ENCODE measurements at places on chromosomes 6 and 20.

DNA sequence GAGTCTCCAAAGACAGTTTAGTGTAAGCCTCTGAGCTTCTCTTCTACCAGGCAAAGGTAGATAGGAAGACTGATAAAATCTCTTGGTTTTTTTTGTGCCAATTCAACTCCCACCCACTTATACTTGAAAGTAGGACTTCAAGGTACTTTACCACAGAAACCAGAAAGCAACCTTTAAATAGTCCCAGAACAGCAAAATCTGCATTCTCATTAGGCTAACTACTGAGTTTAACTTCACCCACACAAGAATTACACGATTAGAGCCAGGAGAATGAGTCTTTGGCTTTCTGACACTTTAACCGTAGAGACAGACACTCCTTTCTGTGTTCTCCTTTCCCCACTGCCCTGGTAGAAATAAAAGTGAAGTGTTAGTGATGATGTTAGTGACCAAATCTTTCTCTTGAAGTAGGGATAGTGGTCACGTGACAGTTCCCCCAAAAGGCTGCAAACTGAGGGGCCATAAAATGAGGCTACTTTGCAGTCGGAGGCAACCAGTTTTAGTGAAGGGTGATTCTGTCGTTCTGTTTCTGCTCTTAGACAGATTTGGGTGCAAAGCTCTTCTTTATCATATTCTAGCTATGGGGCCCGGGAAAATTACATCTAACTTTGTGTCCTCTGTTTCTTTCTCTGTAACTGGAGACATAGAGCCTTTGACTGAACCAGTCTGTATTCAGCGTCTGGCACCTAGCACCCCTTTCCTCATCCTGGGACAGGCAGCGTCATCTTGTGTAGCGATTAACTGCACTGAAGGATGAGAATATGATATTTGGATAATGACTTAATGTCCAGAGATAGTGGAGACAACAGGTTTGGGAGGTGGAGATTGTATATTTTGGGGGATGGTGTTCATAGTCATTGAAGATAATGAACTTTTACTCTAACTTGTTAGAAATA lies 206.4 kb upstream of the CITED2 start:
- no peak for DNase-seq

- DNase-seq: no peak
Measured at GRCh38 chr20:43949741-43950618, 35.3 kb downstream of the TOX2 start.

DNA sequence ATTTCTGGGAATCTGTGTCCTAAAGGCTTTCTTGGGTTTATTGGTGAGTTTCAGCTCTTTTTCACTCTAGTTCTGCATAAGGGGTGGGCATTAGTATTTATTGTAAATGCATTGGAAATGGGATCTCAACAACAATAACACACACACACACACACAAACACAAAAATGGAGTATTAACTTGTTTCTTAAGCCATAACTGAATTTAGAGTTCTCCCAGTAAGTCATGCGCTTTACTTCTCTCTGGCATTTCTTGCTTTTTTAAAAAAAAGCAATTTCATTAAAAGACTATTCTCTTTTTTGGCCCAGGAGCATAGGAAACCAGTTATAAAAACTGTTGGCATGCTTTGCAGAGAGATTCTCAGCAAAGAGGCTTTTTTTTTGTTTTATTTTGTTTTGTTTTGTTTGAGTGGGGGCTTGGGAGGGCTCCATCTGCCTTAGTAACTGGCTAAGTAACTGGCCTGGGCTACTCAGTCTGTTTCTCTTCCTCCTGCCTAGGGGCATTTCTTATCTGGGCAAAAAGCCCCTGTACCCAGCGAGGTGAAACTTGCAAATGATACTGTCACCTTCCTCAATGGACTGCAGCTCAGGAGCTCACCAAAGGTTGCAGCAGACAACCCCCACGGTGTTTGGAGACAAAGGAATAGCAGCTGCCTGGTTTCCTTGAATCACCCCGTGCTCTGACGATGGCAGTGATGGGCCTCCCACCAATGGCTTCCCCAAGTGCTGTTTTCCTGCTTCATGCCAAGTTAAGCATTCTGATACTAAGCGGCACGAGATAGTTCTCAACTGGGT lies 128.5 kb downstream of the BCAS1 start:
- no peak for DNase-seq

DNA sequence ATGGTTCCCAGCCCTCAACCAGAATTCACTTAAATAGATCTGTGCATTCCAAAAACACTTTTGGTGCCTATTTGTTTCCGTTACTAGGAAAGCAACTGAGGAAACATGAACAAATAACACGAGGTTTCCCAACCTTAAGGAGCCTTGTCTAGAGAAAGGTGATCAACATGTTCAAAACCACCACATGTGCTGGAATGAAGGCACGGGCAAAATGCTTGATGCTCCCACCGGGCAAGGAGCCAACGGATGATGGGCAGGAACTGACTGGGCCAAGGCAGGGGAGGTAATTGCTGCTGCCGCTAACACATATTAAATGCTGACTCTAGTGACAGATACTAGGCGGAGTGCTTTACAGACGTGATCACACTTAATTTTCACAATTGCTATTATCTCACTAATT lies 2.5 kb downstream of the MYLK4 start:
- DNase-seq: no peak

DNA sequence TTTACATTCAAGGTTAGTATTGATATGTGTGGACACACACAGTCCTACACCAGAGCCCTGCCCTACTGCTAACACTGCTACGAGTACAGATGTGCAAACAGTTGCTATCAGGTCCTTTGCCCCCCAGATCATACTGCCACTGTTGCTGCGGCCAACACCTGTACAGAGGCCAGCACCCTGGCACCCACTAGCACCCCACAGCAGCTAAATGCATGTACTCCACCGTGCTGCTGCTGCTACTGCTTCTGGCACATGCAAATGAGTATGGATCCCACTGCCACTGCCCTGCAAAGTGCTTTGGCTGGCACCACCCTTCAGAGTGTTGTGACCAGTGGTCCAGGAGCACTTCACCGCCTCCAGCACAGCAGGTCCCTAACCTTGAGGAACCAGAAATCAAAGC lies 621.9 kb downstream of the GRIK2 start:
- DNase-seq: no peak

DNA sequence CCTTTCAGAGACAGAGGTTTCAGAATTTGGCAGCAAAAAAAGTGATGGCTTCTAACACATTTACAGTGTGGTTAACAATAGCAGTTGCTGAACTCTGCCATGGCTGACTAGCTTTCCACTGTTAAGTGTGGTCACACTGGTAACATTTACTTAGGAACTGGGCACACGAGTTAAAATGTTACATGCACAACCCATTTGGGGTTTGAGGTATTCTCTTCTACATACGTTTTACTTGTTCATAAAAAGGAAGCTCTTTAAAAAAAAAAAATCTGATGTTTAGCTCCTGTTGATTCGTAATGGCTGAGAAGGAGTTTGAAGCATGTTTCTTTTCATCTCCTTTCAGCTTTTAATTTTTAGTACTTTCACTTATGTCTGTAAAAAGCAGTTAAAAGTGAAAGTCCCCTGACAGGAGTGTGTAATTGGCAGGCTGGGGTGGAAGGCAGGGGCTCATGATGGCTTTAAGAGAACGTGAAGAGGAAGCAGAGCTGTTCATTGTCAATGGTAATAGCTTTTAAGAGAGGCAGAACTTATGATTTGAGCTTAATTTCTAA lies 245.9 kb downstream of the FARS2 start:
- DNase-seq: no peak

- no peak for DNase-seq
Measured at GRCh38 chr6:119683031-119683430, 333.5 kb upstream of the MAN1A1 start.

DNA sequence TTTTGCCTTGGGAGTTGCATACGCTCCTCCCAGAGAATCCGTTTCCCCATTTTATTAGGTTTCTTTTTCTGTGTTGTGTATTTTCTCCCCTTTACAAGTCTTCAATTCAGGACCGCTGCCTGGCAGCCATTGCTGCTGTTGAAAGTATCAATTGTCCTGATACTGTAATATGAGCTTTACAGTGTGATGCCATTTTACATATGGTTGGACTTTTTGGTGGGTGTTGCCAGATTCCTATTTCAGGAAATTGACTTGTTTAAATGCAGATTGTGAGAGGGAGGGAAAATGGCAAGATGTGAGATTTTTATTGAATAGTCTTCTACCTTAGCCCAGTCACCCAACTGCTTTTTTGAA lies 1.2 kb downstream of the PANK2 start:
- no peak for DNase-seq

- DNase-seq: no peak
Measured at GRCh38 chr20:4779616-4780015, 57.9 kb downstream of the PRND start.

- no peak for DNase-seq
Measured at GRCh38 chr20:61514018-61514365, 261.9 kb downstream of the CDH4 start.

GRCh38 chr6:106988664-106989063 lies 14.1 kb upstream of the CD24 start:
- no peak for DNase-seq

- DNase-seq: no peak
Measured at GRCh38 chr6:106086814-106087175, 659 bp downstream of the PRDM1 start.
